ENCODE measurements at places on chromosomes 12 and 14. TPM values are rescaled to one million over a fixed set of nuclear protein-coding genes. Genes with fewer than 3 reads are reported as not detected.

GRCh38 chr14:22737052-22737451 is 29.4 kb upstream of the OXA1L start:
- no peak for DNase-seq

Gene NRIP2
- 0.79 TPM for total RNA-seq

Gene P2RX7
- total RNA-seq, result 4.2 TPM

- no peak for DNase-seq
Measured at GRCh38 chr12:124323771-124324530, 29.1 kb downstream of the RFLNA start.

DNA sequence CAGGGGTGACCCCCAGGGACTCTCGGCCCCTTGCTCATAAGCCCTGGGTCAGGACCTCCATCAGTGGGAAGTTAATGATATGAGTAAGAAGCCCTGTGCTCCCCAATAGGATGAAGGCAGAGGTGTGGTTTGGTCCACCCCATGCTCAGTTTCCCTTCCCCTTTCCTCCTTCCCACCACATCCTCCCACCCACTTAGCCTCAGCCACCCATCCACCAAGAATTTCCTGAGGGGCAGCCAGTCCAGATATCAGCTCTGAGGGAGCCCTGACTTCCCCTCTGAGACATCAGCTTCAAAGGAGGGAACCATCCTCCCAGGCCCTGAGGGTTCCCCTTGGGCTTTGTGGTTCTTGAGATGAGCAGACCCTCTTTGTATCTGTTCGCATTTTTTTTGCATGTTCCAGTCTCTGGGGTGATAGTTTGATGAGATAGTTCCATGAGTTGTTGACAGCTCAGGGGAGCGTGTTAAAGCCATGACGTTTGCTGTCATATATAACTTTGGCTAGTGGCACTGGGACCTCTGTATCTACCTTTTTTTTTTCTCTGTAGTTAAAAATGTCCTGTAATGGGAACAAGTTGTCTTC is 71.2 kb downstream of the LGMN start:
- DNase-seq, result no peak

GRCh38 chr12:6340032-6340638 is 1.7 kb downstream of the TNFRSF1A start:
- no peak for DNase-seq

DNA sequence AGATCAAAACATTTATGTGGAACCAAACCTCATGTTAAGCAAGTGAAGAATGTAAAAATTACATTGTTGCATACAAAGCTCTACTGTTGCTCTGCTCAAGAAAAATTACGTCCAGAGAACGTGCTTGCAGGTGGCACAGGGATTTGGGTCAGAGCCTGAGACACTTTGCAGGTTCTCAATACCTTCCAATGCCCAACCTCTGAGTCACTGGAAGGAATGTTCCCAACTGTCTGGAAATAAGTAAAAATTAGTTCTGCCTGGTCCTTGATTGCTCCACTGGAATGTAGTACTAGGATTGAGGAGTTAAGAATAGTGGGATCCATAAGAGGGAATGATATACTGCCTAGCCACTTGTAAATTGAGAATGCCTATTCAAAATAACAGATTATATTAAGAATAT is 2.8 kb upstream of the IFNG start:
- DNase-seq, result no peak
